CD8-positive, alpha-beta memory T cell (primary cell): ENCODE measurements at places on chromosomes 7 and 10. TPM values are rescaled to one million over a fixed set of nuclear protein-coding genes. Genes with fewer than 3 reads are reported as not detected.

DNA sequence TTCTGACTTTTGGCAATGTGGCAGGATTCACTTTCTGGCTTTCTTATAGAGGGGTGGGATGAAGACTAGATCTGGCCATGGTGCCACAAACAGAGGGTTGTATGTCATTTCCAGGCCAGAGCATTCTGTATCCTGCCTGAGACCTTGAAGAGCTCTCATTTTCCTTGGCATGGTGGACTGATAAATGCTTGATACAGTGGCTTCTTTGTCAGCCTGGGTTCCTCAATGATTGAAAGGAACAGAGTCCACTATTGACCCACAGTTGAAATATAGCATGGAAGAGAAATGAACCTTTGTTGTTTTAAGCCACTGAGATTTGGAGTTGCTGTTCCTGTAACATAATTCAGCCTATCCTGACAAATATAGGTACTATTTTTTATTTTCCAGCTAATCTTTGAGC lies 462.7 kb downstream of the SUGCT start:
- no peaks in the 10 kb centered on the region for H3K4me1 ChIP-seq
- no peak overlapping the region for H3K4me3 ChIP-seq
- H3K27me3 ChIP-seq: no peaks in the 10 kb centered on the region
- H3K27ac ChIP-seq: no peak overlapping the region

GRCh38 chr10:93346694-93347093 lies 135.4 kb downstream of the MYOF start:
- H3K27ac ChIP-seq: no peak overlapping the region
- H3K4me1 ChIP-seq: no peaks in the 10 kb centered on the region
- no peaks in the 10 kb centered on the region for H3K36me3 ChIP-seq

GRCh38 chr10:69810097-69810496 lies 8.4 kb downstream of the COL13A1 start:
- H3K4me3 ChIP-seq: no peak overlapping the region
- H3K36me3 ChIP-seq: no peaks in the 10 kb centered on the region
- DNase-seq: no peak
- no peaks in the 10 kb centered on the region for H3K27me3 ChIP-seq
- no peak overlapping the region for H3K27ac ChIP-seq

- no peak for DNase-seq
- no peak overlapping the region for H3K27ac ChIP-seq
- H3K4me3 ChIP-seq: no peak overlapping the region
- no peaks in the 10 kb centered on the region for H3K27me3 ChIP-seq
Measured at GRCh38 chr10:52542906-52543305, 228.8 kb downstream of the DKK1 start.

ALOX5 gene
- 0.93 TPM for total RNA-seq

- H3K4me1 ChIP-seq: no peaks in the 10 kb centered on the region
- H3K27ac ChIP-seq: no peak overlapping the region
- H3K36me3 ChIP-seq: no peaks in the 10 kb centered on the region
- H3K27me3 ChIP-seq: no peaks in the 10 kb centered on the region
Measured at GRCh38 chr7:114802632-114803031, 119.3 kb upstream of the MDFIC start.
